ENCODE measurements at places on chromosomes 5 and 9.

- DNase-seq: no peak
Observed at GRCh38 chr5:56818450-56819037, 3.2 kb downstream of the MAP3K1 start.

DNA sequence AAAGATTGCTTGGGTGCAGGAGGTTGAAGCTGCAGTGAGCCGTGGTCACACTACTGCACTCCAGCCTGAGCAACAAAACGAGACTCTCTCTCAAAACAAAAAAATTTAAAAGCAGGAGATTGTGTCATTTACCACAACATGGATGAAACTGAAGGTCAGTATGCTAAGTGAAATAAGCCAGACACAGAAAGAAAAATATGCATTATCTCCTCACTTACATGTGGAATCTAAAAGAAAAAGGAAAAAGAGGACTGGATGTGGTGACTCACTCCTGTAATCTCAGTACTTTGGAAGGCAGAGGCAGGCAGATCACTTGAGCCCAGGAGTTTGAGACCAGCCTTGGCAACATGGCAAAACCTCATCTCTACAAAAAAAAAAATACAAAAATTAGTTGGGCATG, 146.8 kb upstream of the DAPK1 start:
- no peak for DNase-seq

- no peak for DNase-seq
Observed at GRCh38 chr9:121207371-121207940, 5.8 kb upstream of the RAB14 start.

- DNase-seq: no peak
Observed at GRCh38 chr5:32261198-32261597, 51.5 kb downstream of the MTMR12 start.

- DNase-seq: no peak
Observed at GRCh38 chr5:22621084-22621483, 232.1 kb downstream of the CDH12 start.

DNA sequence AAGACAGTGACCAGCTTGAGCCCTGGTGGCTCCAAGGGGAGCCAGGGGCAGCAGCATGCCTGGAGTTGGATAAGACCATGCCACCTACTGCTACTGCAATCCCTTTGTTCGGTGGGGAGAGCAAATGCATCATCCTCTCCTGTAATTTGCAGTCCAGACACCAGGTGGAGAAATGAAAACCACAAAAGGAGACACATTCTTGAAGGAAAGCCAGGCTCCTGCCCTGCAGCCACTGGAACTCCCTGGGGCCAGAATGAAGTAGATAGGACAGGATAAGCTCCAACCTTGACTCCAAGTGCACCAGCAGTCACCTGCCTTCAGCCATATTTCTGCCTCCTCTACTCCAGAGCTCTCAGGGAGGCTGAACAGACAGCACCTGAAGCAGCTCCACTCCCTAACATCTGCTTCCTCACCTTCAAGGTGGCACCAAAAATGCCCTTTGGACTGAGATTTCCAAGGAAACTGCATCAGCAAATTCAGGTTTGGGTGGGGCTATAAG, 65.1 kb upstream of the IQGAP2 start:
- no peak for DNase-seq

- no peak for DNase-seq
Observed at GRCh38 chr9:107907715-107908114, 418.1 kb upstream of the KLF4 start.

DNA sequence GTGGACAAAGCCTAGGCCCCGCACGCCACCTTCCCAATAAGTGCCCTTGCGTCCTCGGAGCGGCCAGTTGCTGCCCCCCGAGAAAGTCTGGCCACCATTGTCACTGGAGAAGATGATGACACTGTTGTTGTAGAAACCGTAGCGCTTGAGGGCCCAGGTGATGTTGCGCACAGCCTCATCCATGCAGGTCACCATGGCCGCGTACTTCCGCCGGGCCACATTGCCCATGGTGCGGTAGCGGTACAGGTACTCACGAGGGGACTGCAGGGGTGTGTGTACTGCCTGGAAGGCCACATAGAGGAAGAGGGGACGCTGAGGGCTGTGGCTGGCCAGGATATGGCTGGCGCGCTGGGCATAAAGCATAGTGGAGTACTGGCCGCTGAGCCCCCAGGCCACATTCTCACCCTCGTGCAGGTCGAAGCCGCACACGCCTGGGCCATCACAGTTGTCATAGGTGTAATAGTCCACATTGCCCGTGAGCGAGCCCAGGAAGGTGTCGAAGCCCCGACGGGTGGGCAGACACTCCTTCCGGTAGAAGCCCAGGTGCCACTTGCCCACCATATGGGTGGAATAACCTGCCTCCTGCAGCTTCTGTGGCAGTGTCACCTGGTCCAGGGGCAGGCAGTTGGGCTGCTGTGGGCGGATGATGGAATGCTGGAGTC, 4.6 kb downstream of the ARSI start:
- DNase-seq: no peak

- DNase-seq: no peak
Observed at GRCh38 chr5:13987843-13988464, 43.5 kb upstream of the DNAH5 start.

DNA sequence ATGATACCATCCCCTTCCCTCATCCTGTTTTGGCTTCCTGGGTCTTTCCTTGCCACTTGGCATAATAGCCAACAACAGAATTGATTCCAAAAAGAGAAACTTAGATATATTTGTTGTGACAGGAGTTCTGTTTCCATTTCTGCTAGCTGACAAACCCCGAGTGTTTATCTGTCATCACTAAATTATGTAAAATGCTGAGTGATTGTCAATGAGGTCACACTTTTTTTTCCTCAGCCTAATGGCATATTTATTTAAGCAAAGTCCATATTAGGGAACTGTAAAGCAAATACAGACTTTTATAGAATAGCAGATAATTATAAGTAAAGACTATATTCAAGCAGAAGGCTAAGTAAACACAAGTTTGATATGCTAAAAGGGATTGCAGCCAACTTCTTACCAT, 64.0 kb downstream of the RGS7BP start:
- DNase-seq: no peak

DNA sequence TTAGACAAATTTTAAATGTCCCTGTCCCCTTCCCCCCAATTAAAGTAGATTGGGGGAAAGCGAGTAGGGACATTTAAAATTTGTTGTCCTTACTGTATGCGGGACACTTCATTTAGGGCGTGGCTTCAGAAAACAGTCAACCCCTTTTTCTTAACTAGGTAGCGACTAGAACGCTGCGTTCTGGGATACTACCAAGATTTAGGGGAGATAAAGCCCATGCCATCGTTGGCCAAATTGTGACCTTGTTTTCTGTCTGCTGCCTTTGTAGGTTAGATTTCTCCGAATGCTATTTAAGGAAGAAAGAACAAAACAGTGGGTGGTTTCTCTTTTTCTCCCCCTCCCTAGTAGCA, 1.2 kb downstream of the CKS2 start:
- DNase-seq: no peak

GRCh38 chr5:72433522-72433921, 73.7 kb downstream of the ZNF366 start:
- no peak for DNase-seq

DNA sequence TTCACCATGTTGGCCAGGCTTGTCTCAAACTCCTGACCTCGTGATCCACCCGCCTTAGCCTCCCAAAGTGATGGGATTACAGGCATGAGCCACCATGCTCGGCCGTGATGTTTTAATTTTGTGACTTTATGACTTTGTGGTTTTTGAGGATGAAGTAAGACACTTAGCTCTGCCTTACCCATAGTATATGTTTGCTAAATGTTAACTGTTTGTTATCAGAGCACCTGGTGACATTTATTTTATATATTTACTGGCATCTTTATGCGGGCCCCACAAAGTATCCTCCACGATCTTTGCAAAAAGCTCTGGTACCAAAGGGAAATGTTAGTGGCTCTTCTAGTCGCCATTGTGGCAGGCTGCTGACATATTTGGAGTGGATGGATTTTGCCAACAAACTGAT, 6.7 kb downstream of the SLC23A1 start:
- DNase-seq: no peak

GRCh38 chr5:53927668-53928247, 367.3 kb downstream of the NDUFS4 start:
- no peak for DNase-seq

GRCh38 chr5:143843461-143843860, 31.5 kb downstream of the HMHB1 start:
- no peak for DNase-seq

DNA sequence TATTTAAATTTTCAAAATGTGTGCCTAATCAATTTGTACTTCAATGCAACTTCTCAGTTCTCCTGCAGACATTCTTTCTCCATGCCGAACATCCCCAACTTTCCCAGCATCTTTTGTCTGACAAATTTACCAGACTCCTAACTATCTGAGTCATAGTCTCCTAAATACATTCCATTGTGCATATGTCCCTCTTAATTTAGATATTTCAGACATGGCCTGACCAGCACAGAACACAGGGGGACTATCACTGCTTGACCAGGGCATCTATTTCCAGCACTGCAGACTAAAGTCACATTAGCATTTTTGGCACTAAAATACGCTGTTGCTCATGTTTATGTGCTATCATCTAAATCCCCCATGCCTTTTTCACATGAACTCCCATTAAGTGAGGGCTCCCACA, 71.9 kb downstream of the ITGA1 start:
- no peak for DNase-seq

GRCh38 chr5:78433972-78434371, 73.6 kb downstream of the SCAMP1 start:
- no peak for DNase-seq

DNA sequence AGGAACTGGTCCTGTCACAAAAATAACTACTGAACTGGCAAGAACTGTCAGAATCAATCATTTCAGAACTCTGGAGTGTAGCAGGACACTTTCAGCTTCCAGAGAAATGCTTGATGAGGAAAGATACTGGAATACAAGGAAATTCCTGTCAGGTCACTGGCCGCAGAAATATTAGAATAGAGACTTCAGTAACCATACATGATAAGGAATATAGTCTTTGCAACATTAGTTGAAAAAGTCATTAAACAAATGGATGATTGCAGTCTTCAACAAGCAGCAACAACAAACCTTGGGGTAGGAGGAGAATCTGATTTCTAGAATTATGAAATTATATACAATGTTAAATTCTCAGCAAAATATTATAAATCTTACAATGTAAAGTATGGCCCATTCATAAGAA, 88.2 kb downstream of the CCDC192 start:
- DNase-seq: no peak

- DNase-seq: no peak
Observed at GRCh38 chr9:82410306-82410705, 421.7 kb downstream of the SPATA31D1 start.

DNA sequence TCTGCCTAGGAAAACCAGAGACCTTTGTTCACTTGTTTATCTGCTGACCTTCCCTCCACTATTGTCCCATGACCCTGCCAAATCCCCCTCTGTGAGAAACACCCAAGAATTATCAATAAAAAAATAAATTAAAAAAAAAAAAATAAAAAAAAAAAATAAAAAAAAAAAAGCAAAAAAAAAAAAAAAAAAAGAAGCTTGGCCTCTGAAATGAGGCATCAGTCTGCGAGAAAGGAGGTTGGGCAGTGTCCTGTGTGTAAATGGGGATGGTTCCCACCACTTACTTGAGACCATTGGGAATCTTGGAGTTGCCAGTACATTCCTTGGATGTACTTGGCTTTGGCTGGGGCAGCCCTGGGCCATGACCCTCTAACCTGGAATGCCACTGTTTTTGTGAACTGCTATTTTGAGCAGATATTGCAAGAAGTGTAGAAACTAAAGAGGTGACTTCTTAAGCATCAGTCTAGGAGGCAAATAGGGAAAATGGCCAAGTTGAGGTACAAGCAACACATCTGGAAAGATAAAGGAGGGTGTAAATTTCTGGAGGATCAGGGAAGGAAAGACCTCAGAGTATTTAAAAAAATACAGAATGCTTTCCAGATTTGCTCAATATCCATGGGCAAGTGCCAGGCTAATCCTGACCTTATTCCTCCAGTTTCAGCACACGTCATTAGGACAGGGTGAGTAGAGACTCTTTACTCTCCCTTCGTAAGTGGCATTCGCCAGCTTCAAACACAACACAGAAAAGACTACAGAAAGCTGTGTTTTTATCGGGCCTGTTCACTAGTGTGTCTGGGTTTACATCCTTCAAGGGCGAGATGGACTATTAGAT, 58.1 kb downstream of the HSPA4 start:
- no peak for DNase-seq

DNA sequence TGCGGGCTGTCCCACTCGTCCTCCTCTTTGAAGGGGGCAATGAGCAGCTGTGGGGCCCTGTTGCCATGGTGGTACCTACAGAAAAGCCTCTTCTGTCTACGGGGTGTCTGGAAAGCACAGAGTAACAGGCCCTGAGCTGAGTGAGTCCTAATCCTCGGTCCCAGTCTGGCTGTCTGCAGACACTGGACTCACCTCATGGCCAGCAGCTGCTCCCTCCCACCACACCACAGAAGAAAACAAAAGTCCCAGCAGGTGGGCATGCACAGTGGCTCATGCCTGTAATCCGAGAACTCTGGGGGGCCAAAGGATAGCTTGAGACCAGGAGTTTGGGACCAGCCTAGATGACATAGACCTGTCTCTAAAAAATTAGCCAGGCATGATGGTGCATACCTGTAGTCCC, 19.9 kb downstream of the P4HA2 start:
- DNase-seq: no peak

GRCh38 chr5:156850206-156850751, at the start of gene PPP1R2B:
TSS of gene PPP1R2B (plus strand) at chr5:156850295. CDS start at chr5:156850563, 268 bp downstream.
- no peak for DNase-seq

DNA sequence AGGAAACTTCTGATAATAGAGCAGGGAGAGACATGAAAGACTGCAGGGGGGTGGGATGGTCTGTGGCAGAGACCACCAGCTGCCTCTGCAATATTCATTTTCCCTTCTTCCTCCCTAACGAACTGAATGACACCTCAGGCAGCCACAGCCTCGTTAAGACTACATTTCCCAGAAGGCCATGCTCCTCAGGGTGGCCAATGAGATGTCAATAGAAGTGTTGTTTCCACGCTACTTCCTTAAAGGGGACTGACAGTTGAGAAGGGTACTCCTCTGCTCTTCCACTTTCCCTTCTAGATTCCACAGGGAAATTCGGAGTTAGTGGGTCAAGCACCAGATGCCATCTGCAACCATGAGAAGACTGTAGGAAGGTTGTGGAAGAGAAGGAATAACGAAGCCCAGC, 52.0 kb upstream of the DAPK1 start:
- DNase-seq: no peak

DNA sequence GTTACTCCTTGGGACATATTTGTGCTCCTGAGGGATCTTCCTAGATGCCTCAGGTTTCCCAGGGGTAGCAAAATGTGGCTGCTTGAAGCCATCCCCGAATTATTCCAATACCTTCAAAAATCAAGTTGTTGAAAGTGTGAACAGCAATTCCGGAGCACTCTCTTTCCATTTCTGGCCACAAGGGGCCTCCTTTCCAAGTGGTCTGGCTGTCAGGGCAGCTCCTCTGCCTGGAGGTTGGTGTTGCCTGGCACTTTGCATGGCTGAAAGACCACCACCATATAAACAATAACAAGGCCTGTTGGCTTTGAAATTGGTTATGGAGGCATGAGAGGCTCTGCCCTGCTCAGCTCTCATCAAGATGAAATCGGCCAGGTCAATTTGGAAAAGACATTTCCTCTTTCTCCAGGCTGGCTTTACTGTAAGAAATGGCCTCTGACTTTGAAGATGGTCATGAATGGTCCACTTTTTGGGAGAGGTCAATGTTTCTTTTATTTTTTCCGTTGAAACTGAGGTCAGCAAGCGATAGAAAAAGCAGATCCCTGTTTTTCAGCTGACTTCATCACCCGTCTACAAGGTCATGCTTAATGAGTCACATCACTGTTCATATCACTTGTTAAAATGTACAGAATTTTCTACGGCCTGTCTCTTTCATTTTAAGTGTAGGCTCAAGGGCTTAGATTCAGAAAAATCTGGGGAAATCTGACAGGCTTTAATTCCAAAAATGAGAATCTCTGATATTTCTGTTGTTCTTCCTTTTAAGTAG, 481.1 kb upstream of the ZNF608 start:
- no peak for DNase-seq

GRCh38 chr9:123660691-123661466, 269.0 kb downstream of the DENND1A start:
- DNase-seq: no peak
